ENCODE measurements at places on chromosomes 3 and 15.

GRCh38 chr15:35118960-35119359, 33.9 kb upstream of the NANOGP8 start:
- DNase-seq, result no peak

- DNase-seq, result no peak
Measured at GRCh38 chr15:70596354-70597055, 166.9 kb downstream of the UACA start.

GRCh38 chr3:13277196-13277813, 142.8 kb downstream of the NUP210 start:
- no peak for DNase-seq

GRCh38 chr15:66997212-66997611, 68.2 kb upstream of the SMAD3 start:
- no peak for DNase-seq

DNA sequence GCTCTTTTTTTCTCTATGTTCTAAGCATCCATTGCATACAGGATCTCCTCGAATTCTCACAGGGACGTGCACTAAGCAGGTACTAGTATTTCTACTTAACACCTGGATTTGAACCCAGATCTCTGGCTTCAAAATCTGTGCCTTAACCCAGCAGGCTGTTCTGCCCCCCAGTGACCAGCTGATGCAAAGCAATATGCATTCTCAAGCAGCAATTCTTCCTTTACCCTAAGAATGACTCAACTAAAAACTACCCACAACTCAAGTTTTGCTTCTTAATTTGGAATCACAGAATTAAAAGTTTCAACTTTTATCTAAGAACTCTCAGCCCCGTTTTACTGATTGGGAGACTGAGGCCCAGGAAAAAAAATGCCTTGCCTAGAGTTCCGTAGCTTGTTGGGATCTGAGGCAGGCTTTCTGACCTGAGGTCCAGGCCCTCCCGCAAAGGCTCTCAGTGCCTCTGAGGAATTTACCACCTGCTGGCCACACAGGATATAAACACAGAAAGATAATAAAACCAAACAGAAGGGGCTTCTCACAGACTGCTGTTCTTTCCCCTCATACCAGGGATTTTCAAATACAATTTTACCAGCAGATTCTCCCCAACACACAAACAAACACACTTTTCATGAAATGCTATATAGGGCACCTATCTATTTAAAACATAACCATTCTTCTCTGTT, 115.4 kb upstream of the RAD18 start:
- no peak for DNase-seq

DNA sequence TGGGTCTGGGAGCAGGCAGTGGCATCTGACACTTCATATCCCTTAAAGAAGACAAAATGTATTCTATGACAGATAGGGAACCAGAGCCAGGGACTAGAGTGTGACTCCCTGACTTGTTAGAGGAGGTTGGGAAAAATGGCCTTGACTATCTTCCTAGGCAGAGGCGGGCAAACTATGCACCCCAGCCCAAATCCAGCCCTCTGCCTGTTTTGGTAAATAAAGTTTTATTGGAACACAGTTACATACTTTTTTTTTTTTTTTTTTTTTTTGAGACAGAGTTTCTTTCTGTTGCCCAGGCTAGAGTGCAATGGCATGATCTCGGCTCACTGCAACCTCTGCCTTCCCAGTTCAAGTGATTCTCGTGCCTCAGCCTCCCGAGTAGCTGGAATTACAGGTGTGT, 47.3 kb downstream of the QTRT2 start:
- DNase-seq, result no peak

DNA sequence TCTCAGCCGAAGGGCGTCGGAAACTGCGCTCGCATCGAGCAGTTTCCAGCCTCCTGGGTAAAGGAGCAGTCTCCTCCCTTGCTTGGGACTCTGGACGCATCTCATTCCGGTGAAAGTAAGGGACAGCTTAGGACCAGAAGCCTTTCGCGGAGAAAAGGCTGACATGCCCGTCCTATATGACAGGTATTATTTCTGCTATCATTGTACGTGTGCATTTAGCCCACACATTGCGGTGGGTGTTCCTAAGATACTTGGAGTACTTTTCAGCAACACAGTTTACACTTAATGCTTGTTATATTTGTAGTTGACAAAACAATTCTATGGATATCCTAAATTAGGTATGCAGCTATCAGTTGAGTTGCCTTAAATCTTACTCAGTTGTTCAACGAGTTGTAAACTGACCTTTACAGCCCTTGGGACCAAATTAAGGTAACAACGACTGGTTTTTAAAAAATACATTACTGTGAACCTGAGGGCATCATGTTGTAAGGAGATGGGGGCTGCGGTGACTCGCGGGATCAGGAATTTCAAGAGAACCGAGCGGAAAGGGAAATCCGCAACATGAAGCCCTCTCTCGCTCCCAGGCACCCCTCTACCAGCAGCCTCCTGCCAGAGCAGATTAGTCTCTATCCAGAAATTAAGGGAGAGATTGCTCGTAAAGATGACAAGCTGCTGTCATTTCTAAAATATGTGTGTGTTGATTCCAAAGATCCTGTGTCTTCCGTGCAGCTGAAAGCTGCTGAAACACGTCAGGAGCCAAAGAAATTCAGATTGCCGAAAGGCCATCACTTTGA, 632 bp upstream of the COPS2 start:
- peak; percentile 36 for DNase-seq

- DNase-seq, result no peak
Measured at GRCh38 chr3:97705764-97706163, 58.8 kb upstream of the ARL6 start.

DNA sequence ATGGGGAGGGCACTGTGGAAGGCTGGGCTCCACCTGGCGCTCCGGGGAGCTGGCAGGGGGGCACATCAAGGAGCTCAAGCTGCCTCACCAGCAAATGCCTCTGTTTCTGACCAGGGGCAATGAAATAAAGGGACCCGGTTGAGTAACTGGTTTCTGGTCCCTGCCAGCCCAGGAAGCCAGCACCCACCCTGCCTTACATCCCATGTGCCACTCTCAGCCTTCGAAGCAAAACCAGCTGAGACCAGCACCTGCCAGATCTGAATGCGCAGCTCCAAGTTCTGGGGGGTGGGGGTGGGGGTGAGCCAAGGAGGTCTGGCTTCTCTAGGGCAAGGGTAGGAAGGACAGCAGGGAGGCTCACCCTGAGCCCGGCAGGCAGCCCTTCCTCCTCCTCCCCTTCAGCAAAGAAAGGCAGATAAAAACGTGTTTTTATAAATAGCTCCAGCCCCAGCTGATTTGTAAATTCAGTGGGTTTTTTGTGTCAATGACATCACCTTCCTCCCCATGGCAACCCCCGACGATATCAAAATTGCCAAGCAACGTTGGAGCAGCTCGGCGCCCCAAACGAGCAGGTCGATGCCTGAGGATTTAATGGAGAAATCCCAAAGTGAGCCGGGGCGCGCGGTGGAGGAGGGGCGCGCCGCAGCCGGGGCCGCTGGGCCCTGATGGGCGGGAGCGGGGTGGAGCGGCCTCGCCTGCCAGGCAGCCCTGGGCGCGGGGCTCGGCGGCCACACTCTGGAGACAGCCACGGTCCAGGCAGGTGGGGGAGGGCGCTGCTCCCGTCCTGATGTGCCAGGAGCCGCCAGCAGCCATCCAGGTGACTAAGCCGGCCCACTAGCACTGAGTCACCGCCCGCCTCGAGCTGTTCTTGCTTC, at the start of gene PAK6:
PAK6 (plus strand) TSS at position 532 of the 872 bp plus-strand sequence. CDS start 25,723 bp downstream, outside the sequence.
- peak; percentile 39 for DNase-seq

- no peak for DNase-seq
Measured at GRCh38 chr15:29934251-29934650, 112.0 kb upstream of the TJP1 start.

- no peak for DNase-seq
Measured at GRCh38 chr3:197093871-197094270, 64.3 kb upstream of the MELTF start.

DNA sequence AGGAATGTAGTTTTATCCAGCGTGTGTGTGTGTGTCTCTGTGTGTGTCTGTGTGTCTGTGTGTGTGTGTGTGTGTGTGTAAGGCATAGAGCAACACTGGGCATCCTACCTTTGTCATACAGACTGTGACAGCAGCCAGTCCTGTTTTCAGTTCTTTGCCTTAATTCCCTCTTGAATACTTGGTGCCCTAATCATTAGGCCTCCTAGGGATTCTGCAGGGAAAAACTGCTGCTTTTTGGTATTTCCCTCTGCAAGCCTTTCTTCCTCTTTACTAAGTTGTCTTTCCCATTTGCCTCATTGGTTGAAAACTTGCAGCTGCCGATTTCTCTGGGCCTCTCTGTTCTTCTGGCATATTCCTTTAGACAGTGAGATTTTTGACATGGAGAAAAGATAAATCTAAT, 9.2 kb downstream of the SLC25A36 start:
- no peak for DNase-seq

DNA sequence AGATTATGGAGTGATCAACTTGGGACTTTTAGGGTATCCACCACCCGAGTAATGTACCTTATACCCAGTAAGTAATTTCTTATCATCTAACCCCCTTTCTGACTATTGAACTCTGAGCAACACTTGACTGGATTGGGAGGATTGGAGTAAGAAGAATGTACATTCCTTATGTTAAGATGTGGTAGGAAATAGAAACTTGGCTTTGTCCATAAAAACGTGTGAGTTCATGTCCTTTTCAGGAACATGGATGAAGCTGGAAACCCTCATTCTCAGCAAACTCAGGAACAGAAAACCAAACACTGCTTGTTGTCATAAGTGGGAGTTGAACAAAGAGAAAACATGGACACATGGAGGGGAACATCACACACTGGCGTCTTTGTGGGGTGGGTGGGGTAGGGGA, 112.3 kb downstream of the PTPRG start:
- no peak for DNase-seq

- no peak for DNase-seq
Measured at GRCh38 chr15:91412138-91412928, 312.3 kb downstream of the SV2B start.

GRCh38 chr15:66389098-66389858, 2.6 kb downstream of the MAP2K1 start:
- DNase-seq, result peak; percentile 58

DNA sequence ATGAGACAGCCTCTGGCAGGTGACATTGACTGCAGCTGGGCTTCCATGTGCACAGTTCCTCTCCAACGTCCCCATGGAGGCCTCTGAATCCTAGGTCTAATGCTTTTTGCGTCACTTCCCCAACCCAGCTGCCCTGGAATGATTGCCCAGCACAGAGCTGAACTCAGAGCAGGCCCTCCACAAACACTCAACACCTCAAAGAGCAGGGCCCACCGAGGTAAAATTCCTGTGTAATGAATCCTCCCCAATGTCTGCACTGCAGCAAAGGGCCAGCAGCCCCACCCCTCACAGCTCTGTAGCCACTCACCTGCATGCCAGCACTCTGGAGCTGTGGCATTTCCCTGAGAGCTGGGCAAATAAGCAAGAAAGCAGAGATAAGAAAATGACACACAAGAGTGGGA, 42.6 kb upstream of the DUSP7 start:
- DNase-seq, result no peak

DNA sequence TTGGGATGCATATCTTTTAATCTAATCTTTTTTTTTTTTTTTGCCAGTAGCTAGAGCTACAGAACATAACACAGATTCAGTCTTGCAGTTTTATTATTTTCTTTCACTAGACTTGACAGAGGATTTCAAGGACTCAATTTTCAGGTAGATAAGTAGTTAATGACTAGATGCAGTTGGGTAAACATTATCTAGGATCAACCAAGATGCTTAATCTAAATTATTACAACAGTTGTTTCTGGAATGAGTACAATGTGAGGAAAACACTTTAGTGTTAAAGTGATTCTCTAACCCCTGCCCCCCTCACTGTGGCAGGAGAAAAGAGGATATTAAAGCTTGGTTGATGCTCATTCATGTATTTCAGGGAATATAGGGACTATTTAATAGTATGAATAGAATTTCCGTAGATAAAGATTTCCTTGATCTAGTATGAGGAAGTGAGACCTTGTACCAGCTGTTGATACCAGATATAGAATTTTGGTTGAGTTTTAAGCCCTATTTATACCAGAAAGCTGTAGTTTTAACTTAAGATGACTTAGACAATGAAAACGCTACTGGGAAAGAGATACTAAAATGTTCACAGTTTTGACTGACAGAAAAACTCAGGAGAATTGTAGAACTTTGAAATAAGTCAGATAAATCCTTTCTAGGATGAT, 389.0 kb upstream of the C2CD4B start:
- DNase-seq, result no peak

- peak; percentile 5 for DNase-seq
Measured at GRCh38 chr3:119834754-119835370, 53.0 kb downstream of the NR1I2 start.

DNA sequence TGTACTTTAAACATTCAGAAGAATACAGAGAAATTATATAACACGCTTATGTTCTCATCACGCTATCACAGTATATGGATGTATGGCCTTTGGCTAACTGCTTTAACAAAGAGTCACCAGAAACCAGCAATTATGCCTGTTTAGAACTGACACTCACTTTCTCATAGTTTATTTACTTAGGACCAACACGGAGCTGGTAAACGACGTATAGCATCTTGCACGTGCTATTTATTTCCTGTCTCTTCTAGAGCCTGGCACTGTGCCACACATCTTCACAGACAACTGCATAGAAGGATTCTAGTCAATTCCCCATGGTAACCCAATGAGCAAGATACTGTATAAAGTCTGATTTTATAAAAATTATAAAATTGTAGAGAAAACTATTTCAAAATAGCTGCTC, 43.6 kb downstream of the TBC1D2B start:
- no peak for DNase-seq

DNA sequence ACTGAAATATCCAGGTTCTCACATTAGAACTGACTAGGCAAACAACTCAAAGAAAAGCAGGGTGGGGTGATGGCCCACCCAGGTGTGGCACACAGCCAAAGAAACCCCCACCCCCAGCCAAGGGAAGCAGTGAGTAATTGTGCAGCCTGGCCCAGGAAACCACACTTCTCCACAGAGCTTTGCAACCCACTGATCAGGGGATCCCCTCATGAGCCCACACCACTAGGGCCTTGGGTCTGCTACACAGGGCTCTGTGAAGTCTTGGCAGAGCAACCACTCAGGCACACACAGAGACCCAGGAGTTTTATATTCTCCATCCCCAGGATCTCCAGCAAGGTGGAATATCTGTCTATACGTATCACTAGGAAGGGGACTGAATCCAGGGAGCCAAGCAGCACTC, 22.2 kb upstream of the TRIM42 start:
- DNase-seq, result no peak

DNA sequence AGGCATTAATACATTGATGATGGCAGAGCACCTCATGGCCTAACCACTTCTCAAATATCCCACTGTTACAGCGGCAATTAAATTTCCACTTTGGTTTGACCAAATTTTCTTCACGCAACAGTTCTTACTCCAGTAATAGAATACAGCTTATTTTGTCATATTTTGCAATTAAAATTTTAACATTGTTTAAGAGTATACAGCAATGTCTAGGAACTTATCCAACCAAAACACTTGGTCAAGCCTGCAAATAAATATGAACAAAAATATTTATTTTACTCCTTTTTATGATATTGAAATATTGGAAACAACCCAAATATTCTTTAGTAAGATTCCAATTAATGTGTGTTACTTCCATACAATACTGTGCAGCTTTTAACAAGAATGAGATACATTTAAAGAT, 45.3 kb upstream of the C3orf80 start:
- no peak for DNase-seq

GRCh38 chr3:42023380-42023779, 61.5 kb upstream of the ULK4 start:
- DNase-seq, result no peak

- DNase-seq, result no peak
Measured at GRCh38 chr3:138921316-138922292, 25.3 kb downstream of the FOXL2 start.

- no peak for DNase-seq
Measured at GRCh38 chr3:74633021-74633420, 18.6 kb upstream of the CNTN3 start.
